ENCODE measurements at places on chromosomes 5 and 9.

- ATAC-seq, result no peak
Observed at GRCh38 chr5:167268337-167268736, 1023.1 kb upstream of the WWC1 start.

DNA sequence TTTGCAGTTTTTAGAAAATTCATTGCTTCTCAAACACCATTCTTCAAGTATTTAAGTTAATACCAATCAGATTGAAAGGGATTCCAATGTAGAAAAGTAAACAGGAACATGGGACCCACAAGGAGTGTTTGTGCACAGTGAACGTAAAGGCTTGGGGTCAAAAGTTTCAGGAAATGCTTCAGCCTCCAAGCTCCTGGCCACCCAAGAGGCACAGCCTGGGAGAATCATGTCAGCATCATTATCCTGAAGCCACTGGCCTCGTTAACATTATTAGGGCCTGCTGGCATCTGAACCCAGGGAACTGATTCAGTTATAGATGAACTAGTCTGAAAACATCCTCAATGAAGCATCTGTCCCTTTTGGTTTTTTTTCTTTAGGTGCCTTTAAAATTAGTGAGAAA lies 122.9 kb downstream of the NXNL2 start:
- no peak for ATAC-seq

GRCh38 chr5:3142261-3143027 lies 391.0 kb upstream of the IRX2 start:
- no peak for ATAC-seq

DNA sequence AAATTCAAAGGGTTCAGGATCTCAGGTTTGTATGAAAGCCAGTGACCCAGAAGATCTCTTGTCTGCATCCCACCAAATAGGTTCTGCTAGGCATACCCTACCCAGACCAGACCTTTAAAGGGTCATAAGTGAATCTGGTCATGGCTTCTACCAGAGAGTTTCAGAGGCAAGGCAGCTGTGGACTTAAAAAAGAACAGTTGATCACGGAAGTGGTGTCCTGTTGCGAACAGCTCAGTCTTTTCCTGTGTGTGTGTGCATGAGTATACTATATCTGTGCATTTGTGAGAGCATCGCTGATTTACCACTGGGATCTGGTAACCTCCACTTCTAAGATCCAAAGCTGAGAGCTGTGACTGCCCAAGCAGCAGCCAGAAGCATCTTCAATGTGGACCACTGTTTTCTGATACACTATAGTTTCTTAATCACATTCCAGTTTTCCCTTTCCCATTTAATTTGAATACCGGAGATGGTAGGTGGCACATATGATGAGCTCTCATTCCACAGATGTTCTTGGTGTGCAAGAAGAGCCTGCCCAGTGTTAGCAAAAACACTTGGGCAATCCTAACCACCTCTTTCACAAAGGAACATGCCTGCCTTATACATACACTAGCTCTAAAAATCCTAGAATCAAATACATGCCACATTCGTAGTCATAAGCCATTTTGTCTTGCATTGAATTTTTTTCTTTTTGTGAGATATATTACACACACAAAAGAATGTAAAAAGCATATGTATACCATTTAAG lies 36.2 kb upstream of the OR2S2 start:
- ATAC-seq, result no peak

GRCh38 chr5:57719216-57719615 lies 236.6 kb upstream of the ACTBL2 start:
- no peak for ATAC-seq

- ATAC-seq, result no peak
Observed at GRCh38 chr5:176418251-176418650, 1.9 kb upstream of the CLTB start.

GRCh38 chr5:171250738-171251137 lies 58.3 kb upstream of the TLX3 start:
- no peak for ATAC-seq

DNA sequence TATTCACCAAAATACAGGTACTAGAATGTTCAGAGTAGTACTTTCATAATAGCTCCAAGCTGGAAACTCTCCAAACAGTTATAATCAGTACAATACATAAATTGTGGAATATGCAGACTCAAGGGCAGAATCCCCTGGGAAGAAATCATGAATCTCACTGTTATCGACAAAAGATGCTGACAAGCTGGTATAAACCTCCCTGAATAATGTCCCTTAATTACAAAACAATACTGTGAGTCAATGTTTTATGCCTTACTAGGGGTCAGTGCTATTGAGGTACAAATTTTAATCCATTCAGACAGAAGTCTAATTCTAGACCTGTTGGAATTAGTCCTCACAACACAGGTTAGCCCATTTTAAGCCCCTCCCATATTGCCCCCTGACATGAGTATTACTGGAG lies 532.3 kb downstream of the DTWD2 start:
- no peak for ATAC-seq

- peak; percentile 86 for ATAC-seq
Observed at GRCh38 chr5:102778478-102778877, 23.4 kb downstream of the PAM start.

DNA sequence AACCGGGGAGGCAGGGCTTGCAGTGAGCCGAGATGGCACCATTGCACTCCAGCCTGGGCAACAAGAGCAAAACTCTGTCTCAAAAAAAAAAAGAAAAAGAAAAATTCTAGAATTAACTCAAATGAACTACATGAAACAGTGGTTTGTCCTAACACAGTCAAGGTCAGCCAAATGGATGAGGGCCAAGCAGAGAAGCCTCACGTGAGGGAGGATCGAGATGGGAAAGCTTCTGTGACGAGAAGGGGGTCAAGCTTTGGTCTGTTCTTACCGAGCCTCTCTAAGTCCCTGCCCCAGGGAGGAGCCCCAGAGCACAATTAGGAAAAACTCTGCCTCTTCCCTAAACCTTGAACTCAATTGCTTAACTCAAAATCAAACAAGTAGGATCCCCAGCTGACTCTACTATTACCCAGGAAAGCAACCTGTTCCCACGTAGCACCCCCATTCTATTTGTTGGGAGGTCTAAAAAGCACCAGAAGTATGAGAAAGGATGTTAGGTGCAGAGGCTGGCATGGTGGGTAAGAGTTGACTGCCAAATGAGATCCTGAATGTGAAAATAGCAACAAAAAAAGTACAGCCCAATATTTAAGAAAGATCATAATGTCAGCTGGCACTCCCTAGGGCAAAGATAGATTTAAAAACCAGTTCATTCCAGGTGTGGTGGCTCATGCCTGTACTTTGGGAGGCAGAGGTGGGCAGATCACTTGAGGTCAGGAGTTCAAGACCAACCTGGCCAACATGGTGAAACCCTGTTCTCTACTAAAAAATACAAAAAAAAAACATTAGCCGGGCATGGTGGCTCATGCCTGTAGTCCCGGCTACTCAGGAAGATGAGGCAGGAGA lies 7.2 kb downstream of the ALDH7A1 start:
- ATAC-seq, result no peak

DNA sequence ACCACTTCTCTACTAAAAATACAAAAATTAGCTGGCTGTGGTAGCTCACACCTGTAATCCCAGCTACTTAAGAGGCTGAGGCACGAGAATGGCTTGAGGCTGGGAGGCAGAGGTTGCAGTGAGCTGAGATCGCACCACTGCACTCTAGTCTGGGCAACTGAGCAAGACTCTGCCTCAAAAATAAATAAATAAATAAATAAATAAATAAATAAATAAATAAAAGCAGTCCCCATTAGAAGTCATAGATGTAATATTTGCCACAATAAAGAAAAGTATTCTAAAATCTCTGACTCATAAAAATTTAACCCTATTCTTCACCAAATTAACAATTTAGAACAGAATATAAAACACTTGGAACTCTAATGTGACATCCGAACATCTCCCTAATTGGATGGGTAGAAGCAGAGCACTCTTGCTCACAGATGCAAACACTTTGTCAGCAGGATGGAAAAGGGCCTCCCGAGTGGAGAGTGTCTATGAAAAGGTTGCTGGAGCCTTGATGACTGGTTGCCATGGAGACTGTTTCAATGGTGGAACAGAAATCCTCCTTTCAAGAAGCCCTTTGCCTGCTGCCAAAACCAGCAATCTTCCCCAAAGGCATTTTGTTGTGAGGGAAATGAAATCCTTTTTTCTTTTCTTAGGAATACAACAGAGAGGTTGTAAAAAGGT lies 38.9 kb upstream of the TRAF1 start:
- no peak for ATAC-seq

- ATAC-seq, result peak; percentile 17
Observed at GRCh38 chr5:131375351-131375750, 111.5 kb downstream of the CDC42SE2 start.

- ATAC-seq, result no peak
Observed at GRCh38 chr9:74910036-74910435, 22.3 kb upstream of the TRPM6 start.

DNA sequence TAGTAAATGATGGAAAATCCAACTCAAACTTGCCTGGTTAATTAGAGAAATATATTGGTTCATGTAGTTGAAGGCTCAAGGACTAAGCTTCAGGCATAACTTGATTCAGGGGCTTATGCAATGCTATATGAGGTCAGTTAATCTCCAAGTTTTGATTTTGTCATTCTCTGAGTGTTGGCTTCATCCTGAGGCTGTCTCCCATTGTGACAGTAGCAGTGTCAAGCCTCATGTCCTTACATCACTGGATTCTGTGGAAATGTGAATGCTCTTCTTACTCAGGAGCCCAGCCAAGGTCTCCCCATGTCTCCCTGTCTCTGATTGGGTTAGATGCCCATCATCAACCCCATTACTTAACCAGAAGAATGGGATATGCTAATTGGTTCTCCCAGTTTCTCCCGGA lies 44.4 kb upstream of the SNX2 start:
- no peak for ATAC-seq

GRCh38 chr9:21708856-21709255 lies 93.6 kb upstream of the MTAP start:
- ATAC-seq, result no peak

- ATAC-seq, result no peak
Observed at GRCh38 chr9:33139421-33140228, 27.5 kb downstream of the B4GALT1 start.

GRCh38 chr9:126991183-126991582 lies 76.6 kb downstream of the RALGPS1 start:
- ATAC-seq, result no peak

GRCh38 chr5:116370149-116370548 lies 204.5 kb downstream of the SEMA6A start:
- no peak for ATAC-seq

- no peak for ATAC-seq
Observed at GRCh38 chr9:21902136-21902535, 92.1 kb downstream of the CDKN2A start.

GRCh38 chr5:178130576-178131445 lies at the start of gene RMND5B:
TSS of gene RMND5B (plus strand) at chr5:178131014. CDS start at chr5:178138120, 7,106 bp downstream.
- ATAC-seq, result peak; percentile 93

DNA sequence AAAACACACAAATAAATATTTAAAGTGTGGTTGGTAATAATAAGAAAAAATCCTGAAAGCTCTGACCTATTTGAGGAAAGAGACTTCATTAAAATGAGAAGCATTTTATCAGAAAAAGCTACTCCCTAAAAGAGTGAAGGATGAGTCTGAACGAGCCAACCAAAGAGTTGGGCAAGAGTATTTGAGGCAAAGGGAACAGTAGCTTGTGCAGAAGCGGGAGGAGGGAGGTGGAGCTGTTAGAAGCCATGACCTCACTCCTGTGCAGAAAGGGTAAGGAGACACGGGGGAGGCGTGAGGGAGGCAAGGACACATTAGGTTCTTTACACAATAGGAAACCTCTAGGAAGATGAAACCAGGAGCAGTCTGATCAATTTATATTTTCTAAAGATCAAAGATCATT lies 29.4 kb downstream of the SH3RF2 start:
- no peak for ATAC-seq

DNA sequence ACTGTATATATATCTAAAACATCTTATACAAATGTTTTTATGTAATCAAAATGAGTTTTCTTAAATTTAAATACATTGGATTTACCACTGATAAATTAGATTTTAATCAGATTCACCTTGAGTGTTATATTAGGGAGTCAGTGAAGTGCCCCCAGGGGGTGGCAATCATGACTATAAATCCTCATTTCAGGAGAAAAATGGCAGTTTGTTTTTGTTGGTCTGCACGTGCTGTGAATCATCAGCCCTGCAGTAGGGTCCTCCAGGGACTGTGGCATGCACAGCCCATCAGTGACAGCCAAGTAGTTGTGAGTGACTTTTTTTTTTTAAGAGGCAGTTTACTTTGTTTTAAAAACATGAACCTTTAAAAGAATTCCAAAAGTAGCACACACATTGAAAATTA lies 65.2 kb downstream of the ZSWIM6 start:
- ATAC-seq, result no peak

- ATAC-seq, result no peak
Observed at GRCh38 chr9:33449715-33450114, 2.3 kb upstream of the AQP3 start.

GRCh38 chr5:40172721-40173120 lies 507.0 kb upstream of the PTGER4 start:
- ATAC-seq, result no peak

- peak; percentile 97 for ATAC-seq
Observed at GRCh38 chr9:19976226-19976625, 187.4 kb upstream of the SLC24A2 start.

GRCh38 chr5:135829681-135830383 lies 4.6 kb upstream of the SLC25A48 start:
- ATAC-seq, result peak; percentile 43

DNA sequence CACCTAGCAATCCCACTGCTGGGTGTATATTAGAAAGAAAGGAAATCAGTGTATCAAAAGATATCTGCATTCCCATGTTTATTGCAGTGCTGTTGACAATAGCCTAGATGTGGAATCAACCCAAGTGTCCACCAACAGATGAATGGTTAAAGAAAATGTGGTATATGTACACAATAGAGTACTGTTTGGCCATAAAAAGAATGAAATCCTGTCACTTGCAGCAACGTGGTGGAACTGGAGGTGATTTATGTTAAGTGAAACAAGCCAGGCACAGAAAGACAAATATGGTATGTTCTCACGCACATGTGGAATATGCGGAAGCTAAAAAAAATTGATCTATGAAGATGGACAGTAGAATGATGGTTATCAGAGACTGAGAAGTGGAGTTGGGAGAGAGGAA lies 221.6 kb upstream of the DAP start:
- ATAC-seq, result no peak

GRCh38 chr5:150142185-150142958 lies 13.3 kb downstream of the PDGFRB start:
- ATAC-seq, result no peak

- no peak for ATAC-seq
Observed at GRCh38 chr9:38159599-38159998, 90.6 kb upstream of the SHB start.

DNA sequence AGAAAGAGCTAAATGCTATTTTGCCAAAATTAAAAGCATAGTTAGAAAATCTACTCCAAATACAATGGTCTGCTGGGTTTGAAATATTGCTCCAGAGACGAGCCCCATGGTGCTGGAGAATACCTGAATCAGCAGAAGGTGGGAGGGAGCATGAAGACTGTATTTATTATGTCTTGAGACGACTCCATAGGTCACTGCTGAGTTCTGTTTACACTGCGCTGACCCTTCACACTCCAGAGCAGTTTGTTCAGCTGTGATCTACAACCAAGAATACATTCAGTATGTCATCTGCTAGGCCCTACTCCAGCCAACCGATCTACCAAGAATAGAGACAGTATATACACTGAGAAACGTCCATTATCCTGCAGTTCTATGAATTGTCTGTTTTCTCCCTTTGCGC lies 150.5 kb downstream of the TLE1 start:
- ATAC-seq, result no peak

- no peak for ATAC-seq
Observed at GRCh38 chr5:2170761-2171160, 288.0 kb upstream of the IRX4 start.
